ENCODE measurements at places on chromosomes 2 and 18.

DNA sequence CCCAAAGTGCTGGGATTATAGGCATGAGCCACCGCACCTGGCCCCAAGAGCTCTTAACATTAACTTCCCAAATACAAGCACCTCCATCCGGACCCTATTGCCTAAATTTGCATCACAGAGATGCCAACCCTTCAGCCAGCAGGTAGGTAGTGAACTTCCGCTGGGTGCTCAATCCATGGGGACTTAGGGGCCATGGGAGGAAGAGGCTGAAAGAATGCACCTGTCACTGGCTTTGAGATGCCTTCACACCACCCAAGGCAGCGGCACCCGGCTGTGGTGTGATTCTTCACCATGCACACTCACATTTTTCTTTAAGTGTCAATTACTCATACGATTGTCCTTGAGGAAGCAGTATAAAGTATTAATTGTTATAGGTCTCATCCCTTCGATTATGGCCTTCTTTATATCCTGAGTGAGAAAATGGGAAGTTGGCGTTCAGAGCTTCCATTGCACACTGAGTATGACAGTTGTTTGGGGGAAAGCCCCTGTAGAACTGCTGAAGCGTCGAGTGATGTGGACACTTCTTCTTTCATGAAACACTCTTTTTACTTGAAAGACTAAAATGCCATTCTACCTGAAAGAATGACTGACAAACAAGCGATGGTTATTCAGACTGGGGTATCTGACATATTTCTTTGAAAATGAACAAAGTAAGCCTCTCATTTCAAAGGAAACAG, 51.8 kb upstream of the BIN1 start:
- no peak for DNase-seq

GRCh38 chr18:61965311-61965710, 72.5 kb upstream of the RNF152 start:
- no peak for DNase-seq

DNA sequence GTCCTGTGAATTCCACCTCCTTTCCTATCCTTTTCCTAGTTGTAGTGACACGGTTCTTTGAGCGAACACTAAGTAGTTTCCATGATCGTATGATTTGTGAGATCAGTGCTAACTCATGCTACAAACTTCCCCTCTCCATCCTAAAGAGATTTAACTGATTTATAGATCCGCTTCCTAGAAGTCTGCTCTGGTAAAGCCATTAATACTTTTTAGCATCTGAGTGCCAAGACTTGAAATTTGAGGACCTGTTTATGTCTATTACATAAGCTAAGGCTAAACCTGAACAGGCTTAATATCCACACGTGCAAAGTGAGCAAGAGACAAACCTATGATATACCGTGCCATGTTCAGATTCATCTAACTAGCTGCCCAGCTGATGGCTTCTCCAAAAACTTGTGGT, 14.9 kb downstream of the PROKR1 start:
- no peak for DNase-seq

GRCh38 chr18:11902522-11903292, 5.4 kb downstream of the MPPE1 start:
- no peak for DNase-seq
